Mucosa of descending colon (tissue), 3 donors: ENCODE measurements at places on chromosomes 1 and 21.

DNA sequence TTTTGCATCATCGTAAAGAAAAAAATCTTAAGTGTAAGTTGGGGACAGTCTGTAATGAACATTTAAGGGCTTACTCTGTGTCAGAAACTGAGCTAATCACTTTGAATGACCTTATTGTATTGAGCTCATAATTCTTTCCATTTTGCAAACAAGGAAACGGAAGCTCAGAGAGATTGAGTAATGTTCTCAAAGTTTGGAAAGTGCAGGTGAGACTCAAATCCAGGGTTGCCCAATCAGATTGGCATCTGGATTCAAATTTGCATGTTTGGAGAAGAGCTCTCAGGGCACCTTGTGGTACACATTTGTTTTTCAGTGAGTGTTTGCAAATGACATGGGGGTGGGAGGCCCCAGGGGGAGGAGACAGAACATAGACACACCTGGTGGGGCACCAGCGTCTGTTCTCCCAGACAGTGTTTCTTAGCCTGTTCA, 8.0 kb downstream of the ALPL start:
- DNase-seq, result no peak

- no peak for DNase-seq
Observed at GRCh38 chr1:23643736-23644554, 47.7 kb upstream of the RPL11 start.

- DNase-seq, result no peak
Observed at GRCh38 chr1:193706766-193707165, 520.4 kb upstream of the B3GALT2 start.

DNA sequence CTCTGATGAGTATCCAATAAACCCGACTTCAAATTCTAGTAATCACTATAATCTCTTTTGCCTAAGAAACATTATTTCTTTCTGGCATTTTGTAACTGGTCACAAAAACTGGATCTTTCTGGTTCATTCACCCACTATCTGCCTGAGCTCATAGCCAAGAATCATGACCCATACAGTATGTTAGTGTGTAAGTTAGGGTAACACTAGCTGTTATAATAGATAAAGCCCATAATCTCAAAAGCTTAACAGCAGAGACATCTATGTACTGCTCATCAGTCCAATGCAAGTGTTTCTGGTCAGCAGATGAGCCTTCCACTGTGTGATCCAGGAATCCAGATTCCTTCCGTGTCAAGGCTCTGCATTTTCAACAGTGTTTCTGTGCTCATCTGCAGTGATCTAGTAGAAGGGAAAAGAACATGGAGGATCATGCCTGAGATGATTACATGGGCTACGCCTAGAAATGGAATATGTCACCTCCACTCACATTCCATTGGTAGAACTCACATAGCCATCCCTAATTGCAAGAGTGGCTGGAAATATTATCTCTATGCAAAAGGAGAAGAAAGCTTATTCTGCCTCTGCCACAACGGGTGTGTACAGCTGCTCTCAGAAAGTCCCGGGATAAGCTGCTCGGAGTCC, 27.7 kb downstream of the RRAGC start:
- no peak for DNase-seq

DNA sequence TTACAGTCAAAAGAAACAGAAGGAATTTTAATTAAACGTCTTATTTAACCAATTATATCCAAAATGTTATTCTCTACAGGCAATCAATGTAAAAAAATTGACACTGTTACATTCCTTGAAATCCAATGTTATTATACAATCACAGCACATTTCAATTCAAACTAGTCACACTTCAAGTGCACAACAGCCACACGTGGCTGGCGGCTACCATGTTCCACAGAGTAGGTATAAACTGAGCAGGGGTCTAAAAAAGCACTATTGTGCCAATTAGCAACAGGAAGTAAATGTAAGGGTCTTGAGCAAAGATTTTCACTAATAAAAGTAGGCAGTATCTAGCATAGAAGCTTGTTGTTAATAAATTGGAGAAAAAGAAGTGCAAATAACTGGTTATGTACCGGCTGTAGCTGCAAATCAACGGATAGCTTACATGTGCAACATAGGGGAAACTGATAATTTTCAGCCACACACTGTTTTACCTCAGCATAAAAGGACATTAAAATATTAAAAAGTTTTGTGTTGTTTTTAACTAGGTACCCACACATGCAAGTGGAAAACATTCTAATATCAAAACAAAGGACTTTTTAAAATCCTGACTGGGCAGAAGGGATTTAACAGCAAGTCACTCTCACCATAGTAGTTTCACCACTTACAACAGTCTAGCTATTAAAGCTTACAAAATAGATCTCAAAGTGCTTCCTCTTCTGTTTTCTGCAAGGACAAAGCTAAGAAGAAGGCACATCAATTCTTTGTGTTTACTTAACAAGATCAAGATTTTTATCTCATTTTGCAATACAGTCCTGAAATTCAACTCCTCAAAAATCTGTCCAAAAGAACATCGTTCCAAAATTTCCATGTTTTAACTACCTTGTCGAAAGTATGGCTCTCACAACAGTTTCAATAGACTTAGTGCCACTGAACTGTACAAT, 2.5 kb downstream of the CSDE1 start:
- DNase-seq, result no peak

DNA sequence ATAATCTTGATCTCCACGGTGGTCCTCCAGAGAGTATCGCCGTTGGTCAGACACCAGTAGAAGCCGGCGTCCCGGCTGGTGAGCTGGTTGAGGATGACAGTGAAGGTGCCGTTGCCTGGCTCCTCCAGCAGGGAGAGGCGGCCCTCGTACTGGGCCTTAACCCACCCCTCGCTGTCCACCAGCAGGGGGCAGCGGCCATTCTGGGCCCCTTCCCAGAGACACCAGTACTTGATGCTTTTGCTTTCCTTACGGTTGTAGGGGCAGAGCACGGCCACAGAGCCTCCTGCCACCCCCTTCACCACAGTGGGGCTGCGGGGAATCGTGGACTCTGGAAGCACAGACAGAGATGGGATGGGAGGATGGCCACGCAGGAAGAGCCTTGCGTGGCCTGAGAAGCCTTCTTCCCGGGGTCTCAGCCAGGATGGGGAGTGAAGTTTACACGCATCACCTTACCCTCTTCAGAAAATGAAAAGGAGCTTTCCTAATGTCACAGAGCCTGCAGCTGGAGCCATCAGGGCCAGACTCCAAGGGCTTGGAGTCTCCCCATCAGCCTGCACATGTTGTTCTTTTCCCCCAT, 10.7 kb downstream of the PIGR start:
- DNase-seq, result peak; percentile 66

DNA sequence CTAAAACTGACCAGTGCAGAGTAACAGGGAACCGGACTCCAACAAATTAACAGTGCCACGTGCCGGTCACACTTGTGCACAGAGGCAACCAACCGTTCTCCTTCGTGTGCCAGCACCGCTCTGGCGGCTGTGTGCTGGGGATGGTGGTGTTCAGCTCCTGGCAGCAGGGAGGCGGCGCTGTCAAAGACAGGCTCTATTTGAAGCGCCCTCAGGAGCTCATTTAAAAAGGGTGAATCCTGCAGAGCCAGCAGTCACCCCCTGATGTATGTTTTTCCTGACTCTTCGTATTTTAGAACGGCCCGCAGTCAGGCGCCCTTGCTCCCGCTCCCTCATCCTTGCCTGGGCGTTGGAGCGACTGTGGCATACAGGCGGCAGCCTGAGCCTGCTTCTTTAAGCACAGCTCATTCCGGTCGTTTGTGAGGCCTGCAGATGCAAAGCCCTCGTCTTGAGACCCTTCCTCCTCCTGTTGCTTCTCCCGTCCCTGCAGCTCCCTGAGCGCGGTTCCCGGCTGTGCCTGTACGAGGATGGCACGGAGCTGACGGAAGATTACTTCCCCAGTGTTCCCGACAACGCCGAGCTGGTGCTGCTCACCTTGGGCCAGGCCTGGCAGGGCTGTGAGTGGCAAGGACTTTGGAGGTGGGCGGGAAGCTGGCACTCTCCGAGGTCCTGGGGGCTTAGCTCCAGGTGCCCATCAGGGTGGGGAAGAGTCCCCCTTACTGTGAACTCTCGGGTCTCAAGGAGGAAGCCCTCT, 1.1 kb downstream of the DFFB start:
- DNase-seq, result peak; percentile 57

DNA sequence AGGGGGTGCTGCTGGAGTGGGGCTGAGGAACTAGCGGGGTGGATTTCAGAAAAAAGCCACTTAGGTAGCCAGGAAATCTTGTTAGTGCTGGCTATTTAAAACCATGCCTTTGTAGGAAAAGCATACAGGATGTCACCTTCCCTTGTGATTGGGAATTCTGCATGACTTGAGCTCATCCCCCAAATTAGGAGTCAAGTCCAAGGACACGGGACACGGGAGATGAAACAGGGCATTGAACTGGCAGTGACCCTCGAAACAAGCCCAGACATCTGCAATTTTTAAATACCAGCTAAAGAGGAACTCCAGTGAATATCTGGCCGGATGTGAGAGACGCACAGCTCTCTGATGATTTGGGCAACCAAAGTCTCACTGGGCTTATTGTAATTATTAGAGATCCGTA, 32.8 kb downstream of the C2CD2 start:
- DNase-seq, result no peak

- no peak for DNase-seq
Observed at GRCh38 chr21:37614351-37614875, 247.8 kb downstream of the DYRK1A start.

DNA sequence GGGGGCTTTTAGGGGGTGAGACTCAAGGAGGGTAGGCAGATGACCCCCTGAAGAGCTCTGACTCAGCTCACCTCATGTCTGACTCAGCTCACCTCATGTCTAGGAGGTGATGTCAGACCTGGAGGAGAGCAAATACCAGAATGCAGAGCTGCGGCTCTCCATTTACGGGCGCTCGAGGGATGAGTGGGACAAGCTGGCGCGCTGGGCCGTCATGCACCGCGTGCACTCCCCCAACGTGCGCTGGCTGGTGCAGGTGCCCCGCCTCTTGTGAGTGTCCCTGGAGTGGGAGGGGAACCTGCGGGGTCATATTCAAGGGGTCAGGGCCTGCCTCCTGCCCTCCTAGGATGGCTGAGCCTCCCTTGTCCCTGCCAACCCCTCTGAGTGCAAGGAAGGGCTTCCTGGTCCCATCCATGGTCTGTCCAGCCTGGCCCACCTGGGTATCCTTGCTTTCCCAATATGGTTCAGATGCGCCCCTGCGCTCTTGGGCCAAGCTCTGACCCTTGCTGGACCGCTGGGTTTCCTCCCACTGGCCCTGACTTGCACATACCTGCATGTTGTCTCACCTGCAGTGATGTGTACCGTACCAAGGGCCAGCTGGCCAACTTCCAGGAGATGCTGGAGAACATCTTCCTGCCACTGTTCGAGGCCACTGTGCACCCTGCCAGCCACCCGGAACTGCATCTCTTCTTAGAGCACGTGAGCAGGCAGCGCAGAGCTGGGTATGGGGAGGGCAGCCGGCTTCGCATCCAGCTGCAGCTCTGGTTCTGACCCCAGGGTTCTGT, 9.1 kb downstream of the AMPD2 start:
- DNase-seq, result no peak

- DNase-seq, result no peak
Observed at GRCh38 chr1:203091761-203092330, 6.0 kb upstream of the MYOG start.

DNA sequence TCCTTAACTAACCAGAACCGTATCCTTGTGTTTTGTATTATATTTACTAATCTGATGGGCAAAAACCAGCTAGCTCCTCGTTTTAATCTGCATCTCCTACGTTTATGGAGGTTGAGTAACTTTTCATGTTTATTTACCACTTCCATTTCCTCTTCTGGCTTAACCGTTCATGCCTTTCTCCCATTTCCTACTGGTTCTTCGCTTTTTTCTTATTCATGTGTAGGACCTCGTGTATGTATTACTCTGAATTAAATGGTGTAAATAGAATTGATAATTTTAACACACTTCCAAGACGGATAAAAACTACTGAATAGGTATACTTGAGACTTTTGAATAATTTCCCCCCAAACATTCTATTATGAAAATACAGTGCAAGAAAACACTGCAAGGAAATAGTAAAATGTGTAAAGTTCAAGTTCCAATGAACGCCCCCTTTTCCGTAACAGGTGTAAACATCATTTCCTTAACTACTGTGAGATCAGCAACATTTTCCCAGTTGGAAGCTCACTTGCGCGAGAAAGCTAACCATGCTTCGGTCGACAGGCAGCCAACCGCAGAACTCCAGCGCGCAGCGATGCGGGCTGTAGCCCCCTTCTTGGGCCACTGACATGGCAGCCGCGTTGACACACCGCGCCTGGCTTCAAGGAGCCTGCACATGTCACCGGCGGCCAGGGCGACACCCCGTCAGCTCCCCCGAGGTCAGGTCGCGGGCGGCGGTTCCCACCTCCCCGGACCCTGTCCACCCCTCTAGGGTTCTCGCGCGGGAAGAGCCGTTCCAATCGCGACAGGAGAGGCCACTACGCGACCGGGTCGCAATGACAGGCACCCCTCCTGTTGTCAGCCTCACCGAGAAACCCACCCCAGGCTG, 816 bp downstream of the EDEM3 start:
- peak; percentile 50 for DNase-seq

- no peak for DNase-seq
Observed at GRCh38 chr1:61639608-61640336, 85.2 kb downstream of the TM2D1 start.

GRCh38 chr1:245929224-245929623, 577.9 kb downstream of the SMYD3 start:
- DNase-seq, result no peak

DNA sequence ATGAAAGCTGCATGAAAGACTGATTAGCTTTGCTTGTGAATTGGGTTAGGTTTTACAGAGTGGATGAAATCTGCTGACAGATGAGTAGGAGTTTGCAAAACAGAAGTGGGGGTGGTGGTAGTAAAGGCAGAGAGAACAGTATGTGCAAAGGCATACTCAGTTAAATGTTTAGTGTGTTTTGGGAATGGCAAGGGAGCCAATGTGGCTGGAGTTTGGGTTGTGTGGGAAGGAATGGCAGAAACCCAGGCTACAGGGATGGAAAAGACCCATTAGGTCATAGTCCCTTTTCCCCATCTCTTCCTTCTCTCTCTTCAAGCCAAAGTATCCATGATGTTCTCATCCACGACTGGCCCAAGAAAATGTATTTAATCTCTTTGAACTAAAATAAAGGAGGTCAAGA, 362.2 kb upstream of the LYPLAL1 start:
- no peak for DNase-seq

GRCh38 chr1:160079448-160079847, 1.9 kb upstream of the KCNJ9 start:
- DNase-seq, result no peak

- no peak for DNase-seq
Observed at GRCh38 chr1:212589446-212589845, 19.1 kb upstream of the ATF3 start.

DNA sequence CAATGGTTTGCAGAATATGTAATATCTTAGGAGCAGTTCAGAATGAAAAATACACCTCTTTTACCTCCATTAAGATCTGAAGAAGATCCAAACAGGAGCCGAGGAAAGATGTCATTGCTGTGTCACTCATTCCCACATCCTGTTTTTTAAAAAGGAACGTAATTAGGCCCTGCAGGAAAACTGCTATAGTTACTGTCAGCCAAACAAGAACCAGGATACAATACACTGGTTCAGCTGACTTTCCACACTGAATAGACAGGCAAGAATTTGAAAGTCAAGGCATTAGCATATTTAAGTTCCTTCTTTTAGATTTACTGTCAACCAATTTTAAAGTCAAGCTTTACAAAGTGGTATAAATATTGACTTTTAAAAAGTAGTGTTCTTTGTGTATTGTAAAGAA, 63.8 kb downstream of the IARS2 start:
- no peak for DNase-seq
